ENCODE measurements at places on chromosomes 5 and 9.

- DNase-seq = no peak
Measured at GRCh38 chr9:121778252-121779225, 127.1 kb downstream of the DAB2IP start.

DNA sequence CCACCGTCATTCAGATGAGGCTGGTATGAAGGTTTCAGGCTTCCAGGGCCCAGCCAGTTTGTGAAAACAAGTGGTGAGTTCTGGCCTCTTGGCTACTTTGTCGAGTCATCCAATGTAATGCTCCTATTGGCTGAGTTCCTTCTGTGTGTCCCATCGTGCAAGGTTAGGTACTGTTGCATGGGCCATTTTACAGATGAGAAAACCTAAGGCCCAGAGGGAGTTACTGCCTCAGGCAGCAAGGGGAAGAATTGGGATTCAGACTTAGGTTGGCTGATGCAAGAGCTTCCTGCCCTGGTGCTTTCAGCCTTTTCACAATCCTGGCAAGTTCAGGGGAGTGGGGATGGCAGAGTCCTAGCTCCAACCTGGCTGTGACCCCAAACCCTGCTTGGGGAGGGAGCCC, 17.4 kb upstream of the PITX1 start:
- no peak for DNase-seq

DNA sequence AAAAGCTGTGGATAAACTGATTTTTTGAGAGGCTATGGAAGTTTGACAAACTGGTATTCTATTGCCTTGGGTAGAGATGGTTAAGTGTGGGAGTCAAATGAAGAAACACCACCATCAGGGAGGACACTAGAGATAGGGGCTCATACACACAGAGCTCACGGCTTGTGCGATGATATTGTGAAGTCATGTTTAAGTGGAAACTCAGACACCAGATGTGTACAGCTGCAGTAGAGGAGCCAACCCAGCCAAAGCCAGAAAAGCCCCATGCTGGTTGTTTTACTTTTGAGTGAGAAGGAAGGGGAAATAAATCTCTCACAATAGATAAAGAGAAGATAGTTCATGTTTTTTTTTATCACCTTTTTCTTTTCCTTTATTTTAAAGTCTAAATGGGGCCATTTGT, 377.7 kb downstream of the DMRT2 start:
- no peak for DNase-seq

GRCh38 chr9:94277885-94278536, 18.9 kb downstream of the ZNF169 start:
- DNase-seq = no peak

GRCh38 chr5:109900911-109901627, 211.3 kb downstream of the MAN2A1 start:
- no peak for DNase-seq

DNA sequence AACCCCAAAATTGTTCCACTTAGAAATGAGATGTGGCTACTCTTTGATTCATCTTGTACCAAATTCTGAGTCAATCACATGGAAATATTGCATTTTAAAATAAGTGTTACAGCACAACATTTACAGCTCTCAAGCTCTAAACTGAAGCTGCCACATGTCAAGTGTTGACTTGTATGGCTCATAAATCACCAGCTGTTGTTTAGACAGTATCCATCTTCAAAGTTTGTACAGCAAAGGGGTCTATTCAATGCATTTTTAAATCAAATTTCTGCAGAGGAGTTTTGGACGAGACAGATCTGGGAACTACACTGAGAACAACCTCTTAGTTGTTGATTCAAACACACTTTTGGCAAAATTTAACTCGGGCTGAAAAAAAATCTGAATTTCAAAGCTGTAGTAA, 31.4 kb downstream of the CHSY3 start:
- DNase-seq = no peak

DNA sequence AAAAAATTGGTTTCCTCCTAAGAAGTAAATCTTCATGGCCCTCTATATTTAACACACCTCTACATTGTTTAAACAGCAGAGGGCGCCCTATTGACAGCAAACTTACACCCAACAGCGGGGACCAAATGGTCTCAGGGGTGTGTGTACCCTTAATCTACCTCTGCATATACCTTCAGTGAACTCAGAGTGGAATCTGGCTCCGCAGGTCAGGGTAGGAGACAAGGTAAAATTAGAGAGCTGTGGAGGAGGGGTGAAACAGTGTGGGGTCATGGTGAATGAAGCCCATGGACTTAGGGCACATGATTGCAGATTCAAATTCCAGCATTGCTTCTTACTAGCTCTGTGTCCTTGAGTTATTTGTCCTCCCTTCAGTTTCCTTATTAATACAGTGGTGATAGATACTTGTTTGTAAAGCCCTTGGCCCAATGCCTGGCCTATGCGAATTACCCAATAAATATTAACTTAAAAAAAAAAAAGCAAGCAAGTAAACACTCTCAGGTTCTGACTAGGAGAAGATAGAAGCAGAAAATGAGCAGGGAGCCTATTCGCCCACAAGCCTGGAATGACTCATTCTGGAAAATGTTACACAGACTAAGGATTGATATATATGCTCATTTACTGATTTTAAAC, 122.9 kb downstream of the CAVIN4 start:
- DNase-seq = peak; percentile 4

DNA sequence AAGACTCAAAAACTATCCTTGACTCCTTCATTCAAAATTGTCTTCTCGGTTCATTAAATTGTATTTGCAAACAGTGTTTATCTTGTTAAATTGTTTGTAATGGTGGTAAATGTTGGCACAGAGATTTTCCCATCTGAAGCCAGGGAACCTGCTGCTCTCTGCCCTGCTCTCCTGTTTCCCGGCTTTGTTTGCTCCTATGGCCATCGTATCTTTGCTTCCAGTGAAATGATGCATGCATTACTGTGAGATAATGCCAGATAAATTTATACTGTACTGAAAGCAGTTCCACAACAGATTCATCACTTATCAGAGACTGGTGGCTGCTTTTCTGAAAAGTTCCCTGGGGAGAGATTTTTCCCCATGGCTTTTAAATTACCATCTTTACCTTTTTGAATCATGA, 81.4 kb downstream of the CD180 start:
- DNase-seq = no peak

GRCh38 chr5:91293131-91293530, 90.0 kb downstream of the ARRDC3 start:
- no peak for DNase-seq

DNA sequence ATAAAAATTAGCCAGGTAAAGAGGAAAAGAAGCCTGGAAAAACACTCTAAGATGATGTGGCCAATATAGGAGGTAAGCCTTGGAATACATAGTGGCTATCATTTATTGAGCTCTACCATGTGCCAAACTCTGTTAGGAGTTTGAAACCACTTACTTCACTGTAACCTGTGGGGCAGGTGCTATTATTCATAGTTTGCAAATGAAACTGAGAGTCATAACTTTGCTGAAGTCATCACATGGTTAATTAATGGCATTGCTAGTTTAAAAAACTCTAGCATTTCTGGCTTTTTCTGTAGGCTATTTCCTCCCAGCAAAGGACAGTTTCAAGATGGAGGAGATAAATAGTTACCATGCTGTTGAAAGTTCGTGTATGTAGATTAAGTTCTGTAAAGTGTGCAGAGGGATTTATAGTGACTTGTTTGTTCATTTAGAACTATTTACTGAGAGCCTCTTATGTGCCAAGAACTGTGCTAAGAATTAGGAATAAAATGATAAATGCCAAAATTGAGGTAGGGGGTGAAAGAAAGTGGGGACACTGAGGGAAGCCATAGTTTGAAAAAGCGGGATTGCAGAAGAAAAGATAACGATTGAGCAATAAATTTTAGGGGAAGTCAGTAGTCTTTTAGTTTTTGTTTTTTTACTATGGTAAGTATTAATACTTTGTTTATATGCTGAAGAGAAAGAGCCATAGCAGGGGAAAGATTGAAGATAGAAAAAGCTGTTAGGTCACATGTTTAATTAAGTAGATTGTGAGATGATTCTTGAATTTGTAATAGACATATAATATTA, 57.2 kb downstream of the WDR70 start:
- DNase-seq = no peak

DNA sequence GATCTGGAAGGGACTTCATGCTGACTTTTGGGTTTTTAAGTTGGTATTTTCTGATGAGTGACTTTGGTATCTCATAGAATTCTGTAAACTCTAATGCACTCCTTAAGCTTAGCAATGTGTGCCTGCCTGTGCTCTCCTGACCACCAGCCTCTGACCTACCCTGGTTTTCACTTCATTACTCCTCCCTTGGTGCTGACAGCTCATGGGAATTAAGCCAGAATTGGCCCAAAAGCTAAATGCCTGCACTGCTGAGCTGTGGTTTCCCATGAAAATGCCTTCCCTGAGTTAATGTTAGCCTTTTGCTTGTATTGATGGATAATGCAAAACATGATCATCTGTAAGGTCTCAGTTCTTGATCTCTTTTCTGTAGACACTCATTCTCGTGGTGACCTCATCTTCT, 308.0 kb downstream of the DOCK8 start:
- no peak for DNase-seq

DNA sequence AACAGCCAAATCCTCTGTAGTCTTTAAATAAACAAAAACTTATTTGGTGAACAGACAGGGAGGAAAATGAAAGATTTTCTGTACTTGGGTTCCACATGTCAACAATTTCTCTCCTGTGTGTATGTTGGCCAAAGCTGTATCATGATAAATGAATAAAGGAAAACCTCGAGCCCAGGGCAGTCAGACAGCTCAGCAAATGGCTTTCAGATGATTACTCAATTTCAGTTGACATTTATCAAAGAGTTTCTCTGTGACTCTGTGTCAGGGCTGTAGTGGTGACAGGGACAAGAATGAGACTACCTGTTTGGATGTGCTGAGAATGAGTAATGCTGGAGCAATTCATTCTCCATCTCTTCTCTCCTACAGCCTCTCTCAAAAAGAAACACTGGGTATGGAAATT, 45.7 kb upstream of the PTGS1 start:
- DNase-seq = no peak

DNA sequence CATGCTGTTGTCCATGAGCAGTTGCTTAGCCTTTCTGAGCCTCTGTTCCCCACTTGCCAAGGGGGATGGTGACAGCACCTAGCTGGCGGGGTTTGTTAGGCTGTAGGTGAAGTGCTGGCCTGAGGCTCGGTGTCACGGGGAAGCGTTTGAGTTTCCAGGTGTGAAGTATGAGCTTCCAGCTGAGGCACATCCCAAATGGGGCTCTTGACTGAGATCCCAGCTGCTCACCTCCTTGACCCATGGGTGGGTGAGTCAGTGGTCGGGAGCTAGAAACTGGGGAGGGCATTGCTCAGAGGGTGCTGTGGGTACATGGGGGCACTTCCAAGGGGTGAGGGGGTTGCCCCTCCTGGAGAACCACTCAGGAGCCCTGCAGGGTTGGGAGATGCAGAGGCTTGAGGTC, 26.4 kb upstream of the RNF130 start:
- no peak for DNase-seq

Measured in hippocampal formation (tissue), 2 donors.